ENCODE measurements at places on chromosomes 3 and 15.

- no peak for DNase-seq
These were observed 246.9 kb downstream of the ZIC1 start for GRCh38 chr3:147656023-147656422.

DNA sequence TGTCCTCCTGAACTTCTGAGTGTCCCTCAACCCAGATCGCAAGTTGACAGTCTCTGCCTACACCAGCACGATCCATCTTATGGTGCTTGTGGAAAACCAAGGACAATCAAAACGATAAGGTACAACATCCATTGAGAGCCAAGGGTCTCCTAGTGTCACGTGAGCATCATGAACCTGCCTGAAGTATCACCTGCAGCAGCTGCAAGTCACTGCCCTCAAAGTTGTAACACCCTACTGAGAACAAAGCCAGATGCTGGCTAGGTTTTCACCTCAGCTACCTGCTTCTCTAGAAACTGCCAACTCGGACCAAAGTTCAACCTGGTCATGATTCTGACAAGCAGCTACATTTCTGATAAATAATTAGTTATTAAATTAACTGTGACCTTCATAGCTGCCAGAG, 17.5 kb downstream of the C2CD4B start:
- no peak for DNase-seq

DNA sequence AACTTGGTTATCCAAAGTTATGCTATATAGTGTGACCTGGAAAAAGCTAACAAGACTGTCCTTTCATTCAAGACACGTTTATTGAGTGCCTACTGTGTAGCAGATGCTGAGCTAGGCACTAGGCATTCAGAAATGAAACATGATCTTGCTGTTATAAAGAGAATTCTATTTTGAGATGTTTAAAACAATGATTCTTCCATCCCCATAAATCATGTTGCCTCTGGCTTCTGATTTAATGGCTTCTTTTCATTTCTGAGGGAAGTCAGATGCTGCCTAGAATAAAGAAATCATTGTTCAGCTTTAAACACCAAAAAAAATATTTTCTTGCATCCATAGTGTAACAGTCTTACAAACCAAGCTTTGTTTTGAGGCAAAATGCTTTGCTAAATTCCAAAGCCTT, 620.9 kb upstream of the UBE2E2 start:
- no peak for DNase-seq

DNA sequence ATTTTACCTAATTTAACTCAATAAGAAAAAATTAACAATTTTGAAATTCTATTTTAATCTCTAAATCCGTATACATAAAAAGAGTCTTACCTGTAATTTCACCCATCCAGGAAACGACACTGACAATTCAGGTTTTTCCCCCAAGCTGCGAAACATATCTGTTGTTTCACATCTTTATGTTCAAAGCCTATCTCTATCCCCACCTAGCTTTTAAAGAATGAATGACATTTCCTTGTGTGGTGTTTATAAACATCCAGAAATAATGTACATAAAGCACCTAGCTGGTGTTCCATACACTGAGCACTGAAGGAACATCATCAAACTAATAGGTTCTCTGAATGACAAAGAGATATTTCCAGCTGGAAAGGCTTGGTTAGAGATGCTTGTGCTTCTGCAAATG, 867.8 kb downstream of the SQOR start:
- DNase-seq: no peak

DNA sequence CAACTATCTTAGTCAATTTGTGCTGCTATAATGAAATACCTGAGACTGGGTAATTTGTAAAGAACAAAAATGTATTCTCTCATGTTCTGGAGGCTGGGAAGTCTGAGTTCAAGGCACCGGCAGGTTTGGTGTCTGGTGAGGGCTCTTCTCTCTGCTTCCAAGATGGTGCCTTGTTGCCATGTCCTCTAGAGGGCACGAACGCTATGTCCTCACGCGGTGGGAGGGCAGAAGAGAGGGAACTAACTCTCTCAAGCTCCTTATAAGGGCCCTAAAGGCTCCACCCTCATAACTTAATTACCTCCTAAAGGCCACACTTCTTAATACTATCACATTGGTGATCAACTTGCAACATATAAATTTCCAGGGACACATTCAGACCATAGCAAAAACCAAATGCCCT, 108.4 kb downstream of the ADAMTSL3 start:
- DNase-seq: no peak

- DNase-seq: no peak
These were observed 22.6 kb downstream of the SFMBT1 start for GRCh38 chr3:53023072-53023823.

GRCh38 chr3:192408647-192409200, 318.6 kb downstream of the FGF12 start:
- no peak for DNase-seq

- peak; percentile 43 for DNase-seq
These were observed 15.1 kb downstream of the PLSCR5 start for GRCh38 chr3:146589899-146590508.

DNA sequence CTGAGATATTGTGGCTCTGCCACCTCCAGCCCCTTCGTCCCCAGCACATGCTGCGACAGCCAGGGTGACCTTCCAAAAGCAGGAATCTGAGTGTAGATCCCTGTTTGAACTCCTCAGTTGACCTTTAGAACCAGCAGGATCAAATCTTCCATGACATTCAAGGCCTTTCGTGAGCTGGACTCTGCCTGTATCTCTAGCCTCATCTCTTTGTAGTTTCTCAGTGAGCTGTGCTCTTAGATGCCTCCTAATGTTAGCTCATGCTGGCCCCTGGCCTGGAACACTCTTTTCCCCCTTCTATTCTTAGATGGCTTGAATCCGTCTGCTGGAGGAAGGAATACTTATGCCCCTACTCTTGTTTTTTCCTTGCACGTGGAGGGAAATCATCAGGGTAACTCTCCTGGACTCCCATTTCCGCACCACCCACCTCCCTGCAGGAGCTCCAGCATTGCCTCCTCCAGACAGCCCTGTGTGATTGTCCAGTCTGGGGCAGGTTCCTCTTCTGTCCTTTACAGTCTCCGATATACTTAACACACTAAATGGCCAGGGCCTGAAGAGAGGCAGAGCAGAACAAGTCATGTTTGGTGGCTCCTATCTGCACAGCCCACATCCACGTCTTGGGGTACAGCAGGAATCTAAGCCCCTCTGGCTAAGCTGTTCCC, 26.7 kb upstream of the CHRNB4 start:
- no peak for DNase-seq

DNA sequence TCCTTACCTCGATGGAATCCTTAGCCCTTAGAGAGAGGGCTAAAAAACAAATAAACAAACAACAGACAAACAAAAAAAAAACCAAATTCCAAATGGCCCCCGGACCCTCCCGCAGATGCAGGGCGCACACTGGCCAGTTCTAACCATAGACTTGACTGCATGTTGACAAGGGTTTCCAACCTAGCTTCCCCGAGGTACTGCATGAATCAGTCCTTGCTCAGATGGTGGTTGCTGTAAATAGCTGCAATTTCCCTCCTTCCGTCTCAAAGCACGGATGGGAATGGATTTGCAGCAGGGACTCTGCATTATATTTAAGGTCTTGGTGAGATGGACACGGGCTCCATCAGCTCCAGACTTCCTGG, 162.8 kb downstream of the CD47 start:
- no peak for DNase-seq

DNA sequence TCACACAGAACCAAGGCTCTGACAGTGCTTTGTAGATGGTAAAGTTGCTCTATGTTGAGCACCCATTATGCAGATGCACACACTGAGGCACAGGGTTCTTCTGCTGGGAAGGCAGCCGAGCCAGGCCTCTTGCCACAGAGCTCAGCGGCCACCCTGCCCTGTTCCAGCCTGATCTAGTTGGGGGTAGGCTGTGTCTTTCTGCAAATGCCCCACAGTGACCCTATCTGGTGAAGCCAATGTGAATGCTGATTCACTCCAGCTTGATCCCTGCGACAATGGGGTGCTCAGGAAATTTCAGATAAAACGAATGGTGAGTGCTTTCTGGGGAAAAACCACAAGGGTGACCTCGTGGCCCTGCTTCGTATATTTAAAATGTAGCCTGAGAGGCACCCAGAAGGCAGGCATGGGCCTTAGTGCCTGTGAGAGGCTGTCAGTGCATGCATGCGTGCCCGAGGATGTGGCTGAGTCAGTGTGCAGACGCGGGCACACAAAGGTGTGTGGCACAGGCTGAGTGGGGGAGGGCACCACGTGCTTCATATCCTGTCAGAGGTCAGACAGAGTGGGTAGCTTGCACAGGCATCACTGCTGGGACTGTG, 85.7 kb downstream of the ATP2B2 start:
- DNase-seq: no peak

GRCh38 chr3:150495149-150495548, 51.1 kb downstream of the SERP1 start:
- no peak for DNase-seq

GRCh38 chr15:40029979-40030893, 8.7 kb downstream of the SRP14 start:
- no peak for DNase-seq

DNA sequence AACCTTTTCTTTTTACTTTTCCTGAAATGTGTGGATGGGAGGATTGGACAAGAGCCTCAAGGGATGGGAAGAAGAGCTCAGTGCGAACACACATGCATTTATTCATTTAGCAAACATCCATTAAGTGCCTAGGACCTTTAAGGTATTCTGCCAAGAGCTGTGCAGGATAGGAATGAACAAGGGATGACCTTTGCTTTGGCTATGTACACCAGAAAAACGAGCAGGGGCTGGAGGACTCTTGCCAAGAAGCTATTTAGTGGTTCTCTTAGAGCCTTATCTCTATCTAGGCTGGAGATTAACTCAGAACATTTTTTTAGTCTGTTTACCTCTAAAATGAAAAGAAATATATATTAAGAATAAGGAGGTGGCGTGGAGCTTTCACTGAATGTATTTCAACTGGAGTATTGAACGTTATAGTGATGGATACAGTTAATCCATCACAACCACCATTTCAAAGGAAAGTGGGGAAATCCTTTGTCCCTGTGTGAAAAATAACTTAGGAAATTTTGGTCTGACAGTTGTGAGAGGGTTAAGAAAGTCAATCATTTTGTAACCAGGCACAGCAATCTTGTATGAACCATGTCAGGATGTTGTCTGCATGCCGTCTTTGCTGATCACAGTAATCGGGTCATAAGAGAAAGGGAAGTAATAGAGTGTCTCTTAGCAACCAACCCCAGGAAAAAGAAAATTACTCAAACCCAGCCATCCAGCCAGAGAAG, 279.0 kb downstream of the LPP start:
- DNase-seq: no peak

GRCh38 chr15:52798529-52799101, 8.5 kb upstream of the ONECUT1 start:
- no peak for DNase-seq

- DNase-seq: no peak
These were observed 466.7 kb downstream of the ERC2 start for GRCh38 chr3:56001537-56001936.

DNA sequence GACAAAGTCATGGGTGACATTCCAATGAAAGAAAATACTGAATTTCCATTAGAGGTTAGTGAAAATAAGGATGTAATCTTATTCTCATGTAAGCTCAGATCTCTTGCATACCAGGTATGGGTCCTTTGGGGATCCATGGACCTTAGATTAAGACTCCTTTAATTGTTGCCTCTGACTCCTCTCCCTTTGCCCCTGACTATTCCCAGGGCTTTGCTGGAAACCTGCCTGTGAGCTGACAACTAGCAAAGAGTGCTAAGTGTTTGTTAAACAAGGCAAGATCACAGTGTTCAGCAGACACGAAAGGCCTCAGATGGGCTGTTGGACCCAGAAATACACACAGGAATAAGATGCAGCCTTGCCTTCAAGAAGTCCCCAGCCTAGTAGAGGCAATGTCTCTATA, 32.1 kb downstream of the ACKR2 start:
- no peak for DNase-seq

- no peak for DNase-seq
These were observed 312.9 kb downstream of the RORA start for GRCh38 chr15:60916032-60916678.

DNA sequence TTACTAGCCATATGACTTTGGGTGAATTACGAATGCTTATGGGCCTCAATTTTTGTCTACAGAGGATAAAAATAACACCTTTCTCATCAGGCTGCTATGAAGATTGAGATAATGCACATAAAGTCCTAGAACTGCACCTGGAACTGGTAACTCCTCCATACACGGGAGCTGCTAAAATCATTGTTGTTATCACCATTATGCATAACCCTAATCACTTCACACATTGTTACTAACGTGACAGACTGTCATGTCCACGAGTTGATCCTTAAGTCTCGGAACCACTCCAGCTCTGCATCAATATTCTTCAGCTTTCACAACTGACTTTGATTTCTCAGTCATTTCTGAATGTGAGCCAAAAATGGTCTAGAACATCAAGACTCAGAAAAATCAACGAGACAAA, 64.1 kb downstream of the RFTN1 start:
- no peak for DNase-seq

DNA sequence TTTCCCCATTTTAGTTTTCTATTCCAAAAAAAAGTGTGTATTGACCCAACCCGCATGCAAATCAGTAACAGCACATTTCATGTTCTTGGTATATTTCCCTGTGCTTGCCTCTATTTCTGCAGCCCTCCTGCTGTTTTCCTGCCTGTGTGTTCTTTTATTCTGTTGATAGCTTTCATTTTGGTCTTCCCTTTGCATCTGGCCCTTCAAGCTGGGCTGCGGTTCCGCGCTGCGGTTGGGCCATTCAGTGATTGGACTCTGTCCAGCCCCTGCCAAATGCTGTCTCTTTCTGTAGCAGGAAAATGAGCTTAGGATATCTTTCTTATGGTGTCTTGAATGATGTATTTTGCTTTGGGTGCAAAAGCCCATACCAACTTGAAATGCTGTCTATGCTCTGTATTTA, 49.9 kb downstream of the ZNF621 start:
- no peak for DNase-seq

- peak; percentile 45 for DNase-seq
These were observed at the start of gene DCUN1D1 for GRCh38 chr3:182980204-182981037. Gene DCUN1D1 (minus strand): TSS chr3:182980538. CDS start chr3:182980489, 49 bp downstream.

DNA sequence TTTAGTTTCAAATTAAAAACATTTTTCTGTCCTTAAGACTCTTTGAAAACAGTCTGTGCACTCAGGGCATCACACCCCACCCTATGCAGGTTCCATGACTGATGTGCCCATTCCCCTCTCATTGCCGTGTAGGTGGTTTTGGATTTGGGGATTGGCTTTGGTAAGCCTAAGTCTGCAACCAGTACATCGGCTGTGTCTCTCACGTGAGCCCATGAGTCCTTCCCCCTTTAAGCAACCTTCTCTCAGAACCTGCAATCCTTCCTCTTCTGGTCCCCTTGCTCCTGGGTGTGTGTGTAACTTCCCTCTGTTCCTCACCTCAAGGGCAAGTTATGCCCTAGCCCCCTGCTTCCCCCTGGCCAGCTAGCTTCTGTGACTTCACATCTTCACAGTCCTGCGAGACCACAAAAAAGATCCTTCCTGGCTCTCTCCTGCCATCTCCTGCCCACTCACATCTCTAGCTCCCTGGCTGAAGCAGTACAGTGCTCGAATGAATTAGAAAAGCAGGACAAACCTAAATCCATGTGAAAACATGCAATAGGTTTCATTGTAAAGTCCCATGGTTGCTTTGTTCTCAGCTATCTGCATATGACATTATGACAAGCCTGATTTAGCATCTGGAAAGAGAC, 126.7 kb downstream of the UACA start:
- DNase-seq: no peak

- DNase-seq: peak; percentile 2
These were observed 34.3 kb downstream of the U2SURP start for GRCh38 chr3:143035466-143036211.

- no peak for DNase-seq
These were observed 15.3 kb upstream of the ARL14 start for GRCh38 chr3:160661660-160662059.

- no peak for DNase-seq
These were observed 5.7 kb upstream of the FRMD4B start for GRCh38 chr3:69391554-69391953.

GRCh38 chr3:156360083-156360482, 194.8 kb downstream of the SSR3 start:
- DNase-seq: no peak
